Esophagus muscularis mucosa (tissue), 4 donors: ENCODE measurements at places on chromosomes 13 and 19.

DNA sequence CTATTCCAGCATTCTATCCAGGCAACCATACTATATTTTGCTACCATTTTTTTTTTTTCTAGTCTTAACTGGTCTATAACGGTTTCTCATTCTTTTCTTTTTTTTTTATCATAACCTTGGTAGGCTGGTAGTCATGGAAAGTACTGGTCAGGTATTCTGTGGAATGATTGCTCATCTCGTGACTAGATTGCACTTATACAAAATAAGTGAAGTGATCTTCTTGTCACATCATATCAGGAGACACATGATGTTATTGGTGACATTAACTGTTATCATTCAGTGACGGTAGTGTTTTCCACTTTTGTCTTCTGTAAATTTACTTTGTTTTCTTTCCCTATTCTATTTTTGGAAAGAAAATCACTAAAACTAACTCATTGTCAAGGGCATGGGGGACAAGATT lies 239.3 kb upstream of the SLITRK6 start:
- no peak for DNase-seq

DNA sequence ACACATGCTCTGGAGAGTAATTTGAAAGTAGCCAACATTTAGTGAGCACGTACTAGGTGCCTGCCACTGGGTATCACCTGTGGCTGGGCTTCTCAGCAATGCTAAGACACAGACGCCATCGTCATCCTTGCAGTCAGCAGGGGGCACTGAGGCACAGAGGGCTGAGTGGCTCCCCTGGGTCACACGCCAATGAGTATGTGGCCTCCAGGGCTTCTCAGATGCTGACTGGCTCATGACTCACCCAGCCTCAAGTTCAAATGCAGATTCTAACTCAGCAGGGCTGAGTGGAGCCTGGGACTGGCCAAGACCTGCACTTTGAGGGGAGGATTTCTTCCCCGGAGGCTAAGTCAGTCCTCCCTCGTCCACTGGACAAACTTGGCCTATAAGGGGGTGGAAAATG lies 115.1 kb upstream of the CACNA1A start:
- no peak for DNase-seq

- no peak for DNase-seq
Observed at GRCh38 chr19:20165971-20166592, 932 bp upstream of the ZNF486 start.

GRCh38 chr13:40031031-40031430 lies 375.6 kb downstream of the COG6 start:
- no peak for DNase-seq

DNA sequence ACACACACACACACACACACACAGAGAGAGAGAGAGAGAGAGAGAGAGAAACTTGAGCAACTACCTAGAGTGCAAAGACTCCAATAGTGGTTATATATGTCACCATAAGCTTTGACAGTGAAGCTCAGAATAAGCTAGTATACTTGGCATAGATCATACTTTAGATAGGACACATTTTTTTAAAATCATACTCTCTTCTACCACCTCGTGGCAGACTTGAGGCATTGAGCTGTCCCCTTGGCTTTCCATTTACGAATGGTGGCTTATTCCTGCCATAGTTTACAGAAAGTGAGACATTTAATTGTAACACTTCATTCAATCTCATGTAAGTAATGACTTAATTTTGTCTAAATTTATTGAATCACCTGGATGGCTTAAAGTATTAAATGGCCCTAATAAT lies 108.2 kb downstream of the EDNRB start:
- DNase-seq = no peak

GRCh38 chr13:41127701-41128100 lies 4.9 kb downstream of the KBTBD6 start:
- DNase-seq = no peak

DNA sequence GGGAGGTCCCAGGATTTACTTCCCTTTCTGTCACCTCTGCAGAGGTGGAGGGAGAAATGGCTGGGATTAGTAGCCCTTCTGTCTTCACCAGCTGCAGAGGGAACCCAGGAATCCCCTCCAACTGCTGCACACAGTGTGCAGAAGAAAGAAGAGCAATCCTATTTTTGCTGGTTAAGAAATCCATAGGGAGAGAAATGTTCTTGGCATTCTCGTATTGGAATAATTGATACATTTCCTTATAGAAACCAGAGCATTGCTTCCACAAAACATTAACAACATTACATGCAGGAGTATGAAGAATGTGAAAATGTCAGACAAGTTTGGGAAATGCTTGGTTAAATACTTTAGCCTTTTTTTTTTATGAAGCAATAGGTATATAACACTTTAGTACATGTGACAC lies 48.3 kb upstream of the KLF12 start:
- no peak for DNase-seq
